ENCODE measurements at places on chromosomes 6 and 20.
A peak's percentile ranks its signal among the peaks of the same experiment; 100 is the strongest.

DNA sequence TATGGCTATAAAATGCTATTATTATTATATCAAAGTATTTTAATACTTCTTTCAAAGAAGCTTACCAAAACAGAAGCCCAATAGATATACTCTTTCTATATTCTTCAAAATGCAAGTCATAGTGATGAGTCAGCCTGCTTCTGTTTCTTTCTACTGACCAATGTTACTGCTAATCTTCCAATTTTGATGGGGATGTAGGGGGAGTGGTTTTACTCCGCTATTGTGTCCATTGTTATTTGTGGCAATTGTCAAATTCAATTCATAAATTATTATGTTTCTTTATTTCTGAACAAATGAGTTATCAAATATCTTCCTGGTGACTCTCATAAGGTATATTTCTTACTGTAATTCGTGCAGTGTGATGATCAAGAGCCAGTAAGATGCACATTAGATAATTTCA is 221.5 kb upstream of the DEFB112 start:
- DNase-seq = no peak

DNA sequence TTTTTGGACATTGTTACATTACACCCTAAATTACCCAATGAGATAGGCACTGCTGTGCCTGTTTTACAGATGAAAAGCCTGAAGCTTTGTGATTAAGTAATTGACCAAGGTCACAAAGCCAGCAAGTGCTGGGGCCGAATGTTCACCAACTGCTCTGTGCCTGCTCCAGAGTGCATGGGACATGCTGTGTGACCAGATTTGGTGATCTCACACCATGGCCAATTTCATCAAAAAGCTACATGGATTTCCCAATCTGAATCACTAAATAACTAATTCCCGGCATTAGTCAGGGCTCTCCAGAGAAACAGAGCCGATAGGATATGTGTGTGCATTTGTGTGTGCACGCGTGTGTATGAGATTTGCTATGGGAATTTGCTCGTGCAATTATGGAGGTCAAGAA is 228.3 kb upstream of the ECI2 start:
- DNase-seq = no peak

- DNase-seq = no peak
Measured at GRCh38 chr6:119459207-119459974, 109.8 kb upstream of the MAN1A1 start.

DNA sequence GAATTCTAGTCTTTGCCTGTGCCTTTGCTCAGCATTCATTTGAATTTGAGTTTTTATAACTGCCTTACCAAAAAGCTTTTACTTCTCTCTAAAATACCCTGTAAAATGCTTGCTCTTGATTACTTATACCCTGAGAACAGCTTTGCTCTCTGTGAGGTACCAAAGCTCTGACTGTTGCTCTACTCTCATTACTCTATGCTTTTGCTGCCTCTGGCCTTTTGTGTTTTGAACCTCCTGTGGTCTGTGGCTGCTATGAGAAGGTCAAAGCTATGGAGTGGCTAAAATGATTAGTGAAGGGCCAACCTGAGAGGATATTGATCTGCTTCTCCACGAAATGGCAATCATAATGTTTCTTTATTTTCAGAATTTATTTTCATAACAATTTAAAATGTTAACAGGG is 375.6 kb upstream of the IMPG1 start:
- no peak for DNase-seq

- DNase-seq = no peak
Measured at GRCh38 chr20:18428490-18429173, 38.2 kb downstream of the DZANK1 start.

DNA sequence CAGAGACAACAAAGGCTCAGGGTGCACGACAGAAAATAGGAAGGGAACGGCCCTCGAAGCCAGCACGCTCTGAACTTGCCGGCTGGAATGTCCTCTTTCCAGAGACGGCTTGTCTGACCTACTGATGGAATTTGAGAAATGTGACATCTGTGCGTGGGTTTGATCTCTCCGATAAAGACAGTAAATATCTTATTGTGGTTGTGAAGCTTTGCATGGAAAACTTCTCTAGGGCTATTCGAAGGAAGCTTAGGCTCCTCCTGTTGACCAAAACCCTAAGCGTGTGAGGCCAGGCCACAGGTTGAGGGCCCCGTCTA is 247.3 kb downstream of the ZNF217 start:
- no peak for DNase-seq

DNA sequence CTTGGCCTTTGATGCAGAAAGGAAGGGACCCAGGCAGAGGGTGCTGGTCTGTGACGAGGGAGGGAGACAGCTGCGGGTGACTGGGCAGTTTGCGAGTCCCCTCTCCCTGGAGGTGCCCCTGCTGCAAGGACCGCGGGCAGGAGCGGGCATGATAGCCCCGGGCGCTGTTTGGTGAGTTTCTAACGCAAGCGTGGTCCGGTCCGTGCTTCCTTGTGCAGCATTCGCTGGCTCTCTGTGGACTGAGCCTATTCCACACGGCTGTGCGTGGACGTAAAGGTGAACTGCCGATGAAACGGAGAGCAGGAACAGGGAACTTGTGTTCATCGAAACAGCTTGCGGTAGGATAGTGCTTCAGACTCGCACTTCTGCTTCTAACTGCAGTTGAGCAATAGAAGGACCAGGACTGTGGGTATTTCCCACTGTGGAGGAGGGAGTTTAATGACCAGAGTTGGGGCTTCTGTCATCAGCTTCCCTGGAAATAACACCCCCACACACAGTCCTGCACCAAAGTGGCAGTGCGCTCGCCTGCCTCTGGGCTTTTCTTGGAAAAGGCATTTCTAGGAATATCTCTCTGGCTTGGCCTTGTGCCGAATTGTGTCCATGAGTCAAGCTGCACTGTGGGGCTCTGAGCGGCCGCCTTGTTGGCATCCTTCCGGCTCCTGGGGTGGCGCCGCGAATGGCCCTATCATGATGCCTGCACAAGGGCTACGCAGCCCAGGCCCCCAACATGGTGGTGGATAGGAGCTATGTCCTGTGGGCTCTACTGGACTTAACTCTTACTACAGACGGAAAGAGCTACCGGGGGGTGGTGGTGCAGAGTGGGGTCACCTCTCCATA is 48.9 kb downstream of the DUSP22 start:
- DNase-seq = no peak

GRCh38 chr20:63027922-63028389 is 21.2 kb upstream of the BHLHE23 start:
- DNase-seq = peak; percentile 30

Data from NCI-H1436 (cell line).